Activated T-cell treated with anti-CD3 and anti-CD28 coated beads for 48 hours (primary cell): ENCODE measurements at places on chromosomes 7 and 10.
A peak's percentile ranks its signal among the peaks of the same experiment; 100 is the strongest.

DNA sequence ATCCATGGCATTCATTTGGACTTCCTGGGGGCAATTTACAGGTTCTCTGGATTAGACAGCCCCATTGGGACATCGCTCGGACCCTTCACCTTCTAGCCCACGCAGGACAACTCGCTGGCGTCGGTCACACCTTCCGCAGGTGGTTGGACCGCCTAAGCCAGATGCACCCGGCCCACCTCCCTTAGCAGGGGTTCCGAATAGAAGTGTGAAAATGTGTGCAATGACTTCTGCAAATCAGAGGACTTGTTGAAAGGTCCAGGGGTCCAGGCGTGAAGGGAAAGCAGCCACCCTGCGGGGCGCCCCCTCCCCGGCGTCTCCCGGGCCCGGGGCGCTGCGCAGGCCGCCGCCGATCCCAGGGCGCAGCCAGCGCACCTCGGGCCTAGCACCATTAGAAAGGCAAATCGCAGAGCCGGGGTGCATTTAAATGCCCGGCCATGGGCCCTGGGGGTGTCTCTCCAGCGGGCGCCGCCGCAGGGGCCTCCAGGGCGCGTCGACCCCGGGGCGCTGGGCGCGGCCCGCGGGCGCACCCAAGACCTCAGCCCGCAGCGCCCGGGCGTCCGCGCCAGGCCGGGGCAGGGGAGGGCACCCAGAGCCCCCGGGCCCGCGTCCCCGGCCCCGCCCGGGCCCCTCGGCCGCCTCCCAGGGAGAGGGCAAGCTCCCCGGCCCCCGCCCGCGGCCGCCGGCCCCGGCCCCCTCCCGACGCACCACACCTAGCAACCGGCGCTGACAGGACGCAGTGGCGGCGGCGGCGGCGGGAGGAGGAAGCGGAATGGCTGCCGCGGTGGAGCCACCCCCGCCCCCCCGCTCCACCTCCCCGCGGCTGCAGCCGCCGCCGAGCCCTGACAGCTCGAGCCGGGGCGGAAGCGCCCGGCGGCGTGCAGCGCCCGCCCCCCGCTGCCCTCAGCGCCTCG lies 1.2 kb downstream of the JAZF1 start:
- peak; percentile 56 for DNase-seq

- DNase-seq: no peak
Measured at GRCh38 chr10:93075369-93076221, 1.9 kb downstream of the CYP26A1 start.

GRCh38 chr10:132685101-132685891 lies 100.7 kb downstream of the NKX6-2 start:
- peak; percentile 6 for DNase-seq

GRCh38 chr7:68441645-68442044 lies 1156.6 kb upstream of the AUTS2 start:
- no peak for DNase-seq

- DNase-seq: no peak
Measured at GRCh38 chr7:36088553-36088952, 64.5 kb upstream of the EEPD1 start.

DNA sequence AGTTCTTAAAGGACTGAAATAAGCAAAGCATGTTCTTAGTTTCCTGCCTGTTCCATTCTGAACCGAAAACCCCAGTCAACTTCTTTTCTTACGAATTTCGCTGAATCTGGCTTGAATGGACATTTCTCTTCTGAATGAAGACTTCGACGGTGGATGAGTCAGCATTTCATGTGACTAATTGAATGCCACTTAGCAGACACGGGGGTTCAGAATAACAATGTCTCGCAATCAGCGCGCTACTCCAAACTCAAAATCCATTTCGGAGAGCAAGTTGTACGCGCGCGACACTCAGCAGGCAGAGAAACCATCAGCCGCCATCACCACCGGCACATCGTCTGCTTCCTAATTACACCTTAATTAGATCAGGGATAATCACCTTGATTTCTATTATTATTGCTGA lies 239.0 kb upstream of the KLF6 start:
- no peak for DNase-seq

GRCh38 chr7:87342231-87342630 lies 3.2 kb upstream of the CROT start:
- no peak for DNase-seq

GRCh38 chr10:120729547-120729946 lies 121.6 kb upstream of the WDR11 start:
- no peak for DNase-seq

DNA sequence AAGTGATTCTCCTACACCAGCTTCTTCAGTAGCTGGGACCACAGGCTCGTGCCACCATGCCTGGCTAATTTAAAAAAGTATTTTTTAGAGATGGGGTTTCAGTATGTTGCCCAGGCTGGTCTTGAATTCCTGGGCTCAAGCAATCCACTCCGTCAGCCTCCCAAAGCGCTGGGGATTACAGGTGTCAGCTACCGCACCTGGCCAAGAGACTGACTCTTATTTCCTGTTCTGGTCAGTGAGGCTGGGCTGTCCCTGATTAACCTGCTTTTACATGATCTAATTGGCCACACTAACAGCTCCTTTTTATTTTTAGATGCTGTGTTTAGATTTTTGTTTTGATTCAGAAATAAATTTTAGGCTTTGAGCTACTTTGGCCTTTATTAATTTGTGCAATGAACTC lies 203.9 kb downstream of the NXPH1 start:
- DNase-seq: no peak

DNA sequence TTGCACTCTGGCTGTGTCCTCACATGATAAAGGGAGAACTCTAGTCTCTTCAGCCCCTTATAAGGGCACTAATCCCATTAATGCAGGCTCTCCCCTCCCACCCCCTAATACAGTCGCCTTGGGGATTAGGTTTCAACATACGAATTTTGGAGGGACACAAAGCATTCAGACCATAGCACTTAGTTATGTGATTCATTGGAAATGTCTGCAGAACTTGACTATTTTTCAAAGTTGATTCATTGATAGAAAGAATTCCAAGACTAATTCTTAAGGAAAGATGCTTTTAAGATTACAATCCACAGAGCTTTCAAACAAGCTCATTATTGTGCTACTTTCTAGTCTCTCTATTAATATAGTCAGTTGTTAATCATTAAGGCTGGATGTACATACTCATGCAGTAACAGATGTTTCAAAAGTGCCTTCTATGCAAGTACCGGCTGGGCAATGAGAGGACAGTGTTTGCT lies 85.3 kb upstream of the RPA3 start:
- DNase-seq: no peak

DNA sequence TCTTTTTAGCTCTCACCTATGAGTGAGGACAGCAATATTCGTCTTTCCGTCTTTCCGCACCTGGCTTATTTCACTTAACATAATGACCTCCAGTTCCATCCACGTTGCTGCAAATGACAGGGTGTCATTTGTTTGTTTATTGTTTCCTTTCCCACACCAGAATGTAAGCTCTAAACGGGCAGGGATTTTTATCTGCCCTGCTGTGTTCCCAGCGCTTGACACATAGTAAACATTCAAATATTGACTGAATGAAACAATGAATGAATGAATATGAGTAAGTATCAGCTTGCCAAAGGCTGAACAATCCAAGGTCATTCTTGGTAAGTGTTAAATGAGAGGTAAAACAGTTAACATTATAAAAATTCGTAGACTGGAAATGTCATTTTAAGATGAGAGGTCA lies 12.8 kb downstream of the SH3PXD2A start:
- DNase-seq: no peak

GRCh38 chr10:7572391-7572790 lies 94.4 kb downstream of the ITIH5 start:
- DNase-seq: no peak

- no peak for DNase-seq
Measured at GRCh38 chr7:14195079-14195478, 205.6 kb upstream of the ETV1 start.

GRCh38 chr7:80984619-80985018 lies 65.8 kb upstream of the SEMA3C start:
- no peak for DNase-seq

DNA sequence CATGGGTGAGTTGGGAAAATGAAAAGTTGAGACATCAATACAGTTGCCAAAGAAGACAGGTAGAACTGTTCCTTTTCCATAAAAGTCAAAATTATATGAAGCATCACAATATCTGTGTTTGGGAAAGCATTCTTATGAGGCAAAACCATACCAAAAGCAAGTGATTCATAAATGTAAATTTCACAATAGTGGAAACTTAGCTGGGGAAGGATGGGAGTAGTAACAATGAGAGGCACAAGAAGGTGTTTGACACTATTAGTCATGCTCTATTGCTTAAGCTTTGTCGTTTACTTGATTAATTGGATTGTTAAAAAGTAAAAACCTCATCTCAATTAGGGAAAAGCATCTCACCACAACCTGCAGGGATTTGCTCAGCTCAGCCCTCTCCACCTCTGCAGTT lies 240.2 kb downstream of the C7orf25 start:
- DNase-seq: no peak

DNA sequence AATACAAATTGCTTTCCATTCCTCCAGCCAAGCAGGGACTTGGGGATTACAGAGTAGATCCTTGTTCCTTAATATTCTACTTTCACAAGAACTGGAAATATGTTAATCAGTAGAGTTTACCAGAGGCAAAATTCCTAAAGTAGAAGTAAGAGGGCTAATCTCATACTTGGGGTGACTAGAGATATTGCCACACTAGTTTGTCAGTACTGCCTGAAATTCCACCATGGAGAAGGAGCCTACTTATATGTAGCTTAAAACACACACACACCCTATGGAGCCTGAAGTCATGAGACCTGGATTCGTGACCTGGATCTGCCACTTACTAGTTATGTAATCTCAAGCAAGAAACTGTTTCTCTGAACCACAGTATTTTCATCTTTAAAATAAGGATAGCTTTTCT lies 33.9 kb downstream of the STRIP2 start:
- no peak for DNase-seq

DNA sequence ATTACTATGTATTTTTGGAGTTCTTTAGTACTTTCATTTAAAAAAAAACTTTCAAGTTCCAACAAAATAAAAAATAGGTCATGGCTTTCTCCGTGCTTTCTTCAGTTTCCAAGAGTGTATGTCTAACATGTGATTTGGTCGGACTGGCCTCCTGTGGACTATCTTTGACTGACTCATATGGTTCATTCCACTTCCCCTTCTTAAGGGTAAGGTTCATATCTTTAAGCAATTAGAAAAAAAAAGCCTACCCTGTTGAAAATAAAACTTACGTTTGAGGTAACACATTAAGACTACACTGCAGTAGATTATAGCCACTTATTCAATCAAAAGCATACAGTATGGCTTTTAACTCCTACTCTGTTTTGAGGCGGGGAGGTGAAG lies 112.8 kb upstream of the AHR start:
- DNase-seq: no peak

- DNase-seq: no peak
Measured at GRCh38 chr7:21642422-21642821, 99.6 kb downstream of the DNAH11 start.

GRCh38 chr7:28551331-28551730 lies 139.0 kb downstream of the CREB5 start:
- DNase-seq: no peak

GRCh38 chr10:49333192-49333591 lies 34.2 kb downstream of the C10orf71 start:
- no peak for DNase-seq

- no peak for DNase-seq
Measured at GRCh38 chr10:84118395-84119006, 20.8 kb upstream of the GHITM start.

GRCh38 chr7:107090457-107090856 lies 46.0 kb downstream of the PRKAR2B start:
- DNase-seq: no peak

DNA sequence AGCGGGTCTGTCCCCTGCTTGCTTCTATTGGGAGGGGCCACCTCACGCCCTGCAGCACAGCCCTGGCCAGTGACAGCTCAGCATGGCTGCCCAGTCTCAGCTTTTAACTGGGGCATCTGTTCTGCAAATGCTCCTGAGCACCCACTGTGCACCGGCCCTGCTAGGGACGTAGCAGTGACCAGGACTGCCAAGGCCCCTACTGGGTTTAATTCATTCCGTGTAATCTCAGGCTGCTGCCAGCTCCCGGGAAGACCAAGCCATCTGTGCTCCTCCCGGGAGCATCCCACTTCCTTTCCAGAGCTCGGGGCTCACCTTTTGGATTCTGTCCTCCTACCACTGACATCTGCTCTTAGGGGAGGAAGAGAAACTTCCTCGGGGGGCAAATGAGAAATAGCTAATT lies 85.2 kb downstream of the ADARB2 start:
- no peak for DNase-seq

GRCh38 chr7:156222611-156223010 lies 410.3 kb upstream of the SHH start:
- DNase-seq: no peak

DNA sequence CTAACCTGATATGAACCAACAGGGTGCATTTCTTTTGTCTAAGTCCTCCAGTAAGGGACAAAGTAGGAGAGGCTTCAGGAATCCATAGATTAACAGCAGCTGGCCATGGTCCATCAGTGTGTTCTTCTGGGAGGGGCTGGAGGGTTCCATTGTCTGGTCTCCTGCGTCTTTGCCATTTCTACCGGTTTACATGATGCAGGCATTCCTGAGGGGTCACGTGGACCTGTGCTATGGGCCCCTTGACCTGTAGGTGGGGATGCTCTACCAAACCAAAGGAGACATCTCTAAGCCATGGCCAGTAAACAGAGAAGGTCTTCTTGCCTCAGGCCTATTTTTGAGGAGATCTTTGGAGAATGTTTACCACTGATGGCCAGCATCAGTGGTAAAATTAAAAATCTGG lies 28.7 kb upstream of the HABP2 start:
- no peak for DNase-seq

- no peak for DNase-seq
Measured at GRCh38 chr7:106260136-106260561, 24.6 kb downstream of the NAMPT start.

DNA sequence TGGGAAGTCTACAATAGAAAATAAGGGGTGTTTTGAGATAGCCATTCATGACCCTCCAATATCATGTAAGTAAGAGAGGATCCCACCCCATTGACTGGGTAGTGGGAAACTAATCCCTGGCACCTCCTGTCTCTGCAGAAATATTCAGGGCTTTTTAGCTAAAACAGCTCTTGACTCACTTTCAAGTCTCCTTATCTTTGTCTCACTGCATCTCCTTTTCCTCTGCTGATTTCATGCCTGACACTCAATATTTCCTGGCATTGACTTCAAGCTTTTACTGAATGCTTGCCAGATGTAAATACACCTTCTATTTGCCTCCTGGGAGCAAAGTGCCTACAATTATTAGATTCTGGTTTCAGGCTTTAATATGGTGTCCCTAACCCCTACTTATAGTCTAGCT lies 57.1 kb downstream of the CHRM2 start:
- DNase-seq: no peak

DNA sequence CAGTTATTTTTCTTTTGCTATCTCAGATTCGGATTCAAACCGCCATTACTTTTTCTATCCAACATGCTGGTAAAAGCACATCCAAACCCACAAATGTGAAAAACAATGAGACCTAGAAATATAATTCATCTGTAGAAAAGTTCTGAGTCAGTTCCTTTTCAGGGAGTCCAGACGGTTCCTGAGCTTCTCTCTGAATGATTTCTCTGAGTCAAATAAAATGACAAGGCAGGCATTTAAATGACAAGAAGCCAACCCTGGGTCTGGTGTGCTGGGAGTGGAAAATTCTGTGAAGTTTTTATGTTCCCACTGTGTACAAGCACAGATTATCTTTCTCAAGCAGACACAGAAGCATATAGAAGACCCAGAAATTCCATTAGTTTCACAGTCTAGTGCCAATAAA lies 96.3 kb upstream of the ANKRD1 start:
- DNase-seq: no peak
